ENCODE measurements at places on chromosomes 16 and 17. TPM values are rescaled to one million over a fixed set of nuclear protein-coding genes. Genes with fewer than 3 reads are reported as not detected.

TLCD2 gene
- polyA plus RNA-seq: 5.9 TPM

DNA sequence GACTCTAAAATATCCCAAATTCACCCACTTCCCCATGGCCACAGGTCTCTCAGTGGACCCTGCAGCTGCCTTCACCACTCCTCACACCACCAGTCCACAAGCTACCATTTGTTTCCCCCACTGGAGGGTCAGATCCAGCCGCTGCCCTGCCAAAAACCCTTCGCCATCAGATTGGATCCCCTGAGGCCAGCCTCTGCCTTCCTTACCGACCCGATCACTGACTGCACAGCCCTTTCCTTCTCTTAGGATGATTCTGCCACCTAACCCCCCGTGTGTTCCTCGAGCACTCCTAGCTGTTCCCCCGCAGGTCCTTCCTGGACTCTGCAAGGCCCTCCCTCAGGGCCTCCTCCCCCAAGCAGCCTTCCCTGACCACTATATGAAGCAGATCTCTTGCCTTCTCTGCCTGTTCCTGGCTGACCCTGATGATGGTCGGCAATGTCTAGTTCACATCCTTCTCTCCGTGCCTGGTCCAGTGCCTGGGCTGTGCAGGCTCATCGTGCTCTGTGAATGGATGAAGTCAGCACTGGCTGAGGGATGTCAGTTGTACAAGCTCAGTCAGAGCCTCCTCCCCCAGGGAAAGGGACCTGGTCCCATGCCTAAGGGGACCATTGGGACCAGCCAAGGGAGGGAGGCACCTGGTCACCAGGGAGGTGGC lies 46.0 kb downstream of the CPNE2 start:
- no peak for DNase-seq

GRCh38 chr16:1651094-1651973 lies 26.7 kb upstream of the JPT2 start:
- peak; percentile 18 for DNase-seq

ZG16B gene
- 0.60 TPM for polyA plus RNA-seq

Data from right renal cortex interstitium (tissue), 3 donors.